ENCODE measurements at places on chromosomes 4 and X.

- no peak for DNase-seq
These were observed 47.5 kb upstream of the RAP2C start for GRCh38 chrX:132266583-132267355.

DNA sequence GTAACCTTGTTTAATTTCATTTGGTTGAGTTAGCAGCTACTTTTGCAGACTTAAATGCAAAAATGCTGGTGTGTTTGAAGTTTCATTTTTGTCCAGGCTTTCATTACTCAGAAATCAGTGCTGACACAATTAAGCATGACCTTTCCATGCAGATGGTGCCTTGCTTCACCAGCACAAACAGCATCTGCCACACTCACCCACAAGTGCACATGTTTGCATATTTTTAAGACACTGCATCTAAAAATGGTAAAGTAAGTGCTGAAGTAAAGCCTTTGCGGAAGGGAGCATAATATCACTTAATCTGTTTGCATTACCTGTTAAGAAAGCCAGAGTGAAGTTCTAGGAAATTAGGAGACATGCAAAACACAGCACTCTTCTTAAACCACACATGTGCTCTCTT, 7.3 kb upstream of the DAPP1 start:
- DNase-seq, result no peak

DNA sequence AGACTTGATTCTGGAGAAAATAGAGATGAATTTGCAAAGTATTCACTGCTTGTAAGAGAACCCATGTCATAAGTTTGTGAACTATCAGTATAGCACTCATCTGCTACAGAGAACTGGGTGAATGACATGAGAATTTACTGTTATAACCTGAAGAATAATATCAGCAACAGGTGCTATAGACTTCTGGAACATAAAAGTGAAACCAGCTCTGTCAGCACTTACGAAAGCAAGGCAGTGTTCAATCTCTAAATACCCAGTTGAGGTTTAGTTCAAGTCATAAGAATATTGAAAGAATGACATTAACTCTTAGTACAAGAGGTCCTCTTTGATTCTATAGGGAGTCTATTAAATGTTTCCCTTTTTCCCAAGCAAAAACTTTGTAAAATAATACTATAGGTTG, 232.9 kb upstream of the ANKRD50 start:
- no peak for DNase-seq

GRCh38 chrX:70476934-70477733, 32.5 kb downstream of the DLG3 start:
- no peak for DNase-seq

- DNase-seq, result no peak
These were observed 19.3 kb upstream of the SFRP2 start for GRCh38 chr4:153808175-153808574.

DNA sequence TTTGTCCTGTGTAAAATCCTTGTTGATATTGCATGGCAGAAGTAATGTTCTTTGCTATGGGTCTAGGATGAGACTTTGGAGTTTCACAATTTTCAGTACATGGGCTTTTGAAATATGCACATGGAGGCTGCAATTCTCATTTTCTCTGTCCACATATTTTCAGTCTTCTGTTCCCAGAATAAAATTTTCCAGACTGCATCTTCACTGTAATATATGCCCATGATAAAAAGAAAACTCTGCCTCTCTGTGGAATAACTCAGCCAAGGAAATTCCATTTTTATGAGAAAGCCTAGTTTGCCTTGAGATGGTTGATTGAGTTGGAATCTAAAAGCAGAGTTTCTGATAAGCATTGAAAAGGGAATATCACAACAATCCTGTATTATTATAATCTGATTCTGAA, 601.4 kb upstream of the AADAT start:
- no peak for DNase-seq

DNA sequence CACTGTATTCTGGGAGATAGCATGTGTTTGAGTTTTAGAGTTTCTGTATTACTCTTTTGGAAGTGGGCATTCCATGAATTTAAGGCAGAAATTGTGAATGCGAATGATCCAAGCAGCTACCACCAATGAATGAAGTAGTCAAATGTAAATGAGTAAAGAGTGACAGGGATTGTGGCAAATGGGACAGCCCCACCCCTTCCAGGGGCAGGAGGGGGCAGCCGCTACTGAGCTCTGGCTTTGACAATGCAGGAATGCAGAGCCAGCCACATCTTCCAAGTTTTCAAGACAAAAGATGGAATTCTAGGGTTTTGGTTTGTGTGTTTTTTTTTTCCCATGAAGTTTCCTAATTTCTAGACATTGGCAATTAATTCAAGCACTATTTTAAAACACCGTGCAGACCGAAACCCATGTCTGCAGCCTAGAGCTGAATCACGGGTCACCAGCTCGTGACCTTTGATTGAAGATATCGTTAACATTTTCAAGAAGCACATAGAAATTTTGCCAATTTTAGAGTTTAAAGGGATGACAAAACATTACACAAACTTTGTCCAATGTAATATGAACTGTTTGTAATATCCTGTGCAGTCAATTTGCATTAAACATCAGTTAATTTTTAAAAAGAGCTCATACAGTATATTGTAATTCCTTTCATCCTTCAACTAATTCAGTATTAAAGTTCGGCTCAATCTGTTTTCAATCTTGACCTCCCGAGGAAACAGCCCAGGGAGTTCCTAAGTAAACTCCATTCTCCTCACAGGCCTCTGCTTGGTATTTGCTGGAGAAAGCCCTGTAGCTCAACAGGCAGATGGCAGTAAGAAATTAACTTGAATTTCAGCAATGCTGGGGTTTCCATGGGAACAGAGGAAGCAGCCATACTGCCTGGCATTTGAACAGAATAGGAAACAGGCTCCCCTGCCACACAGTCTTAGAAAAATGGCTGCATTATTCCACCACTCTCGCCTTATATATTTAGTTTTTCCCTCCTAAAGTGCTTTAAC, 83.4 kb downstream of the UCHL1 start:
- no peak for DNase-seq

GRCh38 chr4:44583393-44583792, 68.0 kb downstream of the YIPF7 start:
- no peak for DNase-seq

GRCh38 chr4:2424581-2424980, 5.8 kb downstream of the CFAP99 start:
- no peak for DNase-seq

DNA sequence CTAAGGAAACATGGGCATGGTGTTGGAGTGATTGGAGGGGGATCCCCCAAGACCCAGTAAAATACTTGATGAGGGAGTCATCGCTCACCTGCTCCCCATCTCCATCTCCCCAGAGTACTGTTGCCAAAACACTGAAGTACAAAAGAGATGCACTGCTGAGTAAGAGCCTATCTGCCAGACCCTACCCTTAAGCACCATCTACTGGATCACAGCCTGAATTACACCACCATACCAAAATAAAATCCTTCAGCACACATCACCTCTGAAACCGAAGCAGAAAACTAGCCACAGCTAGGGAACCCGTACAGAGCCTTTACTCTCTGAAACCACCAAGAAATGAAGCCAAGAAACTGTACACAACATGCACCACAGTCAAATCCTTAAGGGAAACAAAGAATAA, 466.3 kb upstream of the ACTRT1 start:
- no peak for DNase-seq

DNA sequence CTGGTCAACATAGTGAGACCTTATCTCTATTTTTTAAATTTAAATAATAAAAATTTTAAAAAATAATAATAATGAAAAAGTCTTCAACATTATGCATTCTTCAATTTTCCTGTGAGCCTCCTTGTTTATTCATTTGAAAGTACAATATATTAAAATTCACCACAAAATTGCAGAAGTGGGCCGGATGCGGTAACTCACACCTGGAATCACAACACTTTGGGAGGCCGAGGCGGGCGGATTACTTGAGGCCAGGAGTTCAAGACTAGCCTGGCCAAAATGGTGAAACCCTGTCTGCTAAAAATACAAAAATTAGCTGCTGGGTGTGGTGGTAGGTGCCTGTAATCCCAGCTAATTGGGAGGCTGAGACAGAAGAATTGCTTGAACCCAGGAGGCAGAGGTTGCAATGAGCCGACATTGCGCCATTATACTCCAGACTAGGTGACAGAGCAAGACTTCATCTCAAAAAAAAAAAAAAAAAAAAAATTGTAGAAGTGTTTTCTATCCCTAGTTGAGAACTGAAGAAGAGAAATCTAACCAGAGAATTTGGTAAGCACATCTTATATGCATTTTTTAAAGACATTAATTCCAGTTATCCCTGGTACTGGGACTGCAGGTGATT, 56.9 kb downstream of the RBM47 start:
- no peak for DNase-seq

DNA sequence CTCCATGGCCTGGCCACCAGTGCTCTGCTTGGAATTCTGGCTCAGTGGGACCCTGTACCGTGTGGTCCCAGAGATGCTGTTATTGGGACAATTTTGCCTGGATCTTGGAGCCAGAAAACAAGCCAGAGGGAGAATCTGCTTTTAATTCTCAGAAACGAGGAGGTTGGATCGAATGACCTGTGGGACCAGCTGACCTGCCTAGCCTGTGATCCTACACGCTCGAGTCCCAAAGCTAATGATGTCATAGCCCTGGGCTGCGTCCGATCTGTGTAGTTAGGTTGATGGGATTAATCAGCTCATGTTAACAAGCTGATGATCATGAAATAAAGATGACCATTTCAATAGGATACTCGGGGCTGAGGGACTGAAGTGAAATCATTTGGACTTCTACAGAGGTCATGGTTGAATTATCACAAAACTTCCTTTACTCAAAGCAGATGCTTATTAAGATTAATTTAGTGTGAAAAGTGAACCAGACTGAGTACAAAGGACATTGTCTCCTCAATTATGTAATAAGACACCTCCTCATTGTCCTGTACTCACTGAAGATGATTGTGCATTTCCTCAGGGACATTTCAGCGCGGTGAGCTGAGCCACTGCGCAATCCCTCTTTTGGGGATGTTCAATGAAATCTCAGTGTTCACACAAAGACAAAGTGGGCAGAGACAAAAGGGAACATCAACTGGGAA, 51.9 kb upstream of the STX18 start:
- DNase-seq, result no peak

DNA sequence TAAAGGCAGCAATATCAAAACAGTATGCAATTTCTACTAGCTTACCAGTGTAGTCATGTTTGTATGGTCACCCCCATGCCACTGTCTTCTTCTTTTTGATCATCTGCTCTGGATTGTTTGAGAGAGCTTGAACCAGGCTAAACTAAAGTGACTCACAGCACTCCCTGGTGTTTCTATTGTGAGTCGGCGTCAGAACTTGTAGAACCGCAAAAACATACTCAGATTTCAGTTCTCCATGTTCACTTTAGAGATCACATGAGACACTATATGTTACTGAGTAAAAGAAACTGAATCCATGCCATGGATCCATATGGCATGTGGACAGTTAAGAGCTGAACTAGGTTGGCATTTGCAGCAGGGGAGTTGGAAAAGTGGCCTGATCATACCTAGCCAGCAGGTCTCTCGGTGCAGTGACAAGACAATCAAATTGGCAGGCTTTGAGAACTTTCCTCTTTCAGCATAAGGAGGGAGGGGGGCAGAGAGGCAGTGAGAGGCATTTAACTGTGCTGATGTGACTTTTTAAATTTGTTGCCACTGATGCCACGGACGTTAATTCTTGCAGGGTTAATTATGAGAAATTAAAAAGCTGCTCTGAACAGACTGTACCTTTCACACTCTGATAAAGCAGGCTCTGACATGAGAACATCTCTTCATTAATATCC, 88.4 kb downstream of the AFF2 start:
- no peak for DNase-seq

- DNase-seq, result no peak
These were observed 2.4 kb downstream of the CORIN start for GRCh38 chr4:47835494-47835893.

- no peak for DNase-seq
These were observed 989.2 kb upstream of the LCORL start for GRCh38 chr4:19010761-19011160.

DNA sequence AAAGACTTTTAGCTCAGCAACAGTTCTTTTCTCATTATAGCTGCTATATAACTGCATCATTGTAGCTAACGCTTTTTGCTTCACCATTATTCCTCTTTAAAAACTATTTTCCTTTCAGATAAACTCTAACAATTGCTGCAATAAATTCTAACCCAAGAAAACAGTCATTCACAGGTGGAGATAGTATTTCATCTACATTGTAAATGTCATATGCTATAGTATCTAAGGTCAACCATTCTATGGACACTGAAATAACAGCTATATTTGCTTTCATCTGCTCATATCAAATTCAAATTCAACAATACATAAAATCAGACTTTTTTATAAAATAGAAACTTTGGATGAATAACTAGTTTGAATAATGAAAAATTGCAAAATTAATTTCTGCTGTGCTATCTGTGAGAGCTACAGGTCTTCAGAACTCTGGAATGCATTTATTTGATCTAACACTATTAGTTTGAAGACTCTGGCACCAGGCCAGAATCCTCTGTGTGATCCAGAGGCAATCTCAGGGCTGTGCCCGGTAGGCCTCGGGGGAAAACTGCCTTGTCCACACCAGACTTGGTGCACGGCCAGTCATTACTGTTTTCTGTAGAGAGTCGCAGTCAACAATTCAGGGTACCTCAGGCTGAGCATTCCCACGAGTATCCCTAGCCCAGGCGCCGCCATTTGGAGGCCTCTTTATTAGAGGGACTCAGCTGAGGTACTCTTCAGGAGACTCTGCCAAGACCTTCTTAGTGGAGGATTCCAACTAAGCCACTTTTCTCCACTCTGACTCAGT, 332.4 kb downstream of the SLC7A11 start:
- no peak for DNase-seq

- DNase-seq, result no peak
These were observed 607.3 kb downstream of the ANKRD50 start for GRCh38 chr4:124105212-124105611.

DNA sequence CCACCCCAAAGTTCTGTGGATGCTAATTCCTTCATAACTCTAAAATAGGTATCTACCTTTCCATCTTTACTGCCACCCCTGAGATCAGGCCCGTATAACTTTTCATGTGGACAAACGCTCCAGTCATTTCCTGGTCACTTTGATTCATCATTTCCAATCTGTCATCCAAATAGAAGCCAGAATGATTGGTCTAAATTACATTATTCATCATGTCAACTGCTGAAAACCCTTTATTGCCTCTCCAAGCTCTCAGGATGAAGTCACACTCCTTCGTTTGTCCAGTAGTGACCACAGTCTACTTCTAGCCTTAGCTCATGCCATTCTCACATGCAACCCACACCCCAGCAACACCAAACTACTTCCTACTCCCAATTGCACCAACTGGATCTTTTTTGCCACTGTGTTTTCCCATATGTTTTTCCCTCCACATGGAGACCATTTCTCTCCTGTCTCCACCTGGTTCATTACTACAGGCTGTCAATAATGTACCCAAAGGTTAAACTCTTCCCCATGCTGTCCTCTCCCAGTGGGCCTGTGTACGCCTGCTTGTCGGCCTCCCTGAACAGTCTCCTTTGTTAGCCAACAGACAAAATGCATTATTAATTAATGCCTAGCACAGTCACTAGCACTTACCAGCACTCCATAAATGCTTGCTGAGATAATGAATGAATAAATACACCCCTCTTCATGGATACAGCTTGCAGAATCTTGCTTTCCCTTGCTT, 382.6 kb upstream of the NOCT start:
- DNase-seq, result no peak
